ENCODE measurements at places on chromosomes 1 and 21.

DNA sequence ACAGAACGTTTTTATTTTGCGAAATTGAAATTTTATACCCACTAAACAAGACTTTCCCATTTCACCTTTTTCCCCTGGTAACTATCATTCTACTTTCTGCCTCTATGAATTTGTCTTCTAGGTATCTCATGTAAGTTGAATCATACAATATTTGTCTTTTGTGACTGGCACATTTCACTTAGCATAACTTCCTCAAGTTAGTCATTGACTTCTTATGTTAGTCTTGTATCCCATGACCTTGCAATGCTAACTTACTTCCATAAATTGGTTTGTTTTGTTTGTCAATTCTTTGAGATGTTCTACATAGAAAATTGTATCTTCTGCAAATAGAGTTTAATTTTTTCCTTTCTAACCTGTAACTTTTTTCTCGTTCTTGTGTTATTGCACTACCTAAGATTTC, 26.9 kb downstream of the SH3BP5L start:
- no peak for DNase-seq

GRCh38 chr1:47180603-47181094, 9.2 kb downstream of the PDZK1IP1 start:
- DNase-seq = no peak

DNA sequence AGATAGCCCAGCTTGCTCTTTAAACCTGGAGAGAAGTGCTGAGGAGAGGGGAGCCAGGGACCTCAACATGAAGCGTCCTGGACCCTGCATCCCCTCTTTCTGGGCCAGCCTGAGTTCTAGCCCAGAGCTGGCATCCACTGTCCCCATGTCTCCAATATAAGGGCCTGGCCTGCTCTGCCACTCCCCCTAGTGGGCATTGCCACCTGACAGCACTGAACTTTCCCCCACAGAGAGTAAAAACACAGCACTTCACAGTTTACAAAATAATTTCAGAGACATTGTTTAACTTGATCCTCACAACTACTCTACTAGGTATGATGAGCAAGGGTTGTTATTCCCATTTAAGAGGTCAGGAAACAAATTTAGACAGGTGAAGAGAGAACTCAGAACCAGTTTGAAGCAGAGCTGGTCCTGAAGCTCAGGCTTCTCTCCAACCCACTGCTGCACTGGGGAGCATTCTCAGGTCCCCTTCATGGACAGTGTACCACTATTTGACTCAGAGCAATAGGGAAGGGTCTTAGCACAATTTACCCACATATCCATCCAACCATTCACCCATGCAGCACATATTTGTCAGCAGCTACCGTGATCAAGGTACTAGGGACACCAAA, 151.2 kb downstream of the DMRTA2 start:
- peak; percentile 79 for DNase-seq

DNA sequence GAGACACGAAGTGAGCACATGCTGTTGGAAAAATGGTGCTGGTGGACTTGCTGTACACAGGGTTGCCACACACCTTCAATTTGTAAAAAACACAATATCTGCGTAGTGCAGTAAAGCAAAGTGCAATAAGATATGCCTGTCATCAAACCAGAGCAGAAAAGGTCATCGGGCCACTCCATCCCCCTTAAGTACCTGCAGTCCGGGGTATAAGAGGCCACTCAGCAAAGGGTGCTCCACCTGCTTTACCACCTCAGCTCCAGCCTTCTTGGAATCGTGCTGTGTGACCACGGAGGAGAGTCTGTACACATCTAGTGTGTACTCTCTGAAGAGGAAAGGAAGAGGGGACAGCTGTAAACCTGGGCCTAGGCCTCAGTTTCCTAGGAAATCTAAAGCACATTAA, 10.9 kb downstream of the YARS1 start:
- DNase-seq = no peak

DNA sequence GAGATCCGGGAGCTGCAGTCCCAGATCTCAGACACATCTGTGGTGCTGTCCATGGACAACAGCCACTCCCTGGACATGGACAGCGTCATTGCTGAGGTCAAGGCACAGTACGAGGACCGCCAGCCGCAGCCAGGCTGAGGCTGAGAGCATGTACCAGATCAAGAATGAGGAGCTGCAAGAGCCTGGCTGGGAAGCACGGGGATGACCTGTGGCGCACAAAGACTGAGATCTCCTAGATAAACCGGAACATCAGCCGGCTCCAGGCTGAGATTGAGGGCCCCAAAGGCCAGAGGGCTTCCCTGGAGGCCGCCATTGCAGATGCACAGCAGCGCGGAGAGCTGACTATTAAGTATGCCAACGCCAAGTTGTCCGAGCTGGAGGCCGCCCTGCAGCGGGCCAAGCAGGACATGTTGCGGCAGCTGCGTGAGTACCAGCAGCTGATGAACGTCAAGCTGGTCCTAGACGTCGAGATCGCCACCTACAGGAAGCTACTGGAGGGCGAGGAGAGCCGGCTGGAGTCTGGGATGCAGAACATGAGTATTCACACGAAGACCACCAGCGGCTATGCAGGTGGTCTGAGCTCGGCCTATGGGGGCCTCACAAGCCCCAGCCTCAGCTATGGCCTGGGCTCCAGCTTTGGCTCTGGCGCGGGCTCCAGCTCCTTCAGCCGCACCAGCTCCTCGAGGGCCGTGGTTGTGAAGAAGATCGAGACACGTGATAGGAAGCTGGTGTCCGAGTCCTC, 25.5 kb downstream of the ETV3L start:
- peak; percentile 73 for DNase-seq

GRCh38 chr1:220249522-220249921, 22.7 kb downstream of the RAB3GAP2 start:
- no peak for DNase-seq

DNA sequence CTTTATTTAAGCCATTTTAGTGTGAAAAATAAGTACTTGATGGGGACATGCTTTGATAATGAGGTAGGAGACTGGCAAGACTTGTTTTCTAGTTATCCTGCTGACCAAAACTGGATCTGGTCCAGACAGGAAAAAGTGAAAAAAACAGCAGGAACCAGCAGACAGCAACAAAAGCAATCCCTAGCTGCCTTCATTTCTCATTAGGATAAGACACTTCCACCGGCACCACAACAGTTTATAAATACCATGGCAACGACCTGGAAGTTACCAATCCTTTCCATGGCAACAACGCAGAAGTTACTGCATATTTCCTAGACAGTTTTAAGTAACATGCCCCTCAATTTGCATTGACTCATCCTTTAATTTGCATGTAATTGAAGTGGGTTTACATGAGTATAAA, 993.8 kb upstream of the NCAM2 start:
- peak; percentile 50 for DNase-seq

GRCh38 chr1:215569986-215570824, 3.1 kb downstream of the KCTD3 start:
- DNase-seq = no peak

GRCh38 chr1:56868761-56869160, 14.2 kb downstream of the C8A start:
- no peak for DNase-seq

- no peak for DNase-seq
These were observed 1.5 kb downstream of the LHX8 start for GRCh38 chr1:75135573-75136194.

DNA sequence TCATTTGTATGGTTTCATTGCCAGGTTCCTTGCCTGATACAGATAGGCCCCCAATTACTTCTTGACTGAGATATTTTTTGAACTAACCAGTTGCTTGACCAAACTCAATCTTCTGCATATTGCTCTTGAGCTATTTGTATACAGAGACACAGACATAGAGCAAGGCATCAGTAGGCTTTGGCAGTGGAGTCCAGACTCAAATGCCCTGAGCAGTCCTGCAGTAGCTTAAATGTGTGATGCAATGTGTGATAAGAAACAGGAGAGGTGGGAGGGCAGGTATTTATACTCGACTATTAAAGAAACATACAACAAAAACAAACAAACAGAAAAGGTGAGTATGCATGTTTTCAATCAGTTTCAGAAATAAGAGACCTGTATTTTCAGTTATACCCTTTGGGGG, 197.9 kb upstream of the DAB1 start:
- no peak for DNase-seq

GRCh38 chr1:66012106-66012784, 219.6 kb downstream of the PDE4B start:
- DNase-seq = no peak

- no peak for DNase-seq
These were observed 16.1 kb downstream of the SLC30A7 start for GRCh38 chr1:100912019-100912418.

GRCh38 chr1:103156966-103157365, 48.6 kb upstream of the COL11A1 start:
- DNase-seq = no peak

DNA sequence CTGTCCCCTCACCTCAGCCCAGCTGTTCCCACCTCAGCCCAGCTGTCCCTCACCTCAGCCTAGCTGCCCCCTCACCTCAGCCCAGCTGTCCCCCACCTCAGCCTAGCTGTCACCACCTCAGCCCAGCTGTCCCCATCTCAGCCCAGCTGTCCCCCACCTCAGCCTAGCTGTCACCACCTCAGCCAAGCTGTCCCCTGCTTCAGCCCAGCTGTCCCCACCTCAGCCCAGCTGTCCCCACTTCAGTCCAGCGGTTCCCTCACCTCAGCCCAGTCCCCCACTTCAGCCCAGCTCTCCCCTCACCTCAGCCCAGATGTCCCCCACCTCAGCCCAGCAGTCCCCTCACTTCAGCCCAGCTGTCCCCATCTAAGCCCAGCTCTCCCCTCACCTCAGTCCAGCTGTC, 88.4 kb upstream of the CSF3R start:
- no peak for DNase-seq

GRCh38 chr1:89687254-89687653, 54.3 kb downstream of the LRRC8C start:
- no peak for DNase-seq

- no peak for DNase-seq
These were observed 6.0 kb upstream of the MAP1LC3C start for GRCh38 chr1:242004751-242005495.

GRCh38 chr1:230807561-230808280, 60.5 kb downstream of the CAPN9 start:
- no peak for DNase-seq

DNA sequence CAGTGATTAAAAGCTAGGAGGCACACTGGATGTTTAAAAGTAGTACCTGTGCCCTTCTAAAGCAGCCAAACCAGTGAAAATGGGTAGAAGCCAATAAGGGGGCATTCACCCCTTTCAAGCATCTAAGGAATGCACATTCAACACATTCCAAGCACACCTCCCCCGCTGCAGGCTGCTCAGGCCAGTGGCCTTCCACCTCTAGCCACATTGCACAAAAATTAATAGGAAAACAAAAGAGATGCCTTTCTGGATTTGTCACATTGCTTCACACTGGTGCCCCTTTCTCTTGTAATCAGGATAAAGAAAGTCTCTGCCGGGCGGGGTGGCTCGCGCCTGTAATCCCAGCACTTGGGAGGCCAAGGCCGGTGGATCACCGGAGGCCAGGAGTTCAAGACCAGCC, 834.0 kb downstream of the USP25 start:
- no peak for DNase-seq
